H7 (cell line): ENCODE measurements at places on chromosomes 13 and 19. TPM values are rescaled to one million over a fixed set of nuclear protein-coding genes. Genes with fewer than 3 reads are reported as not detected.

The SHISA2 gene
- total RNA-seq, result 33.7 and 59.8 TPM in 2 replicates

The RNF17 gene
- not detected in 2 replicates for total RNA-seq

The RASGRP4 gene
- 1.2 and 2.1 TPM in 2 replicates for total RNA-seq

The KLC3 gene
- total RNA-seq, result 1.6 and 1.8 TPM in 2 replicates

The FCAR gene
- total RNA-seq, result not detected in 2 replicates

The ZNF541 gene
- total RNA-seq, result not detected in 2 replicates

- DNase-seq, result no peak
These were observed 157.9 kb downstream of the COL4A1 start for GRCh38 chr13:110149036-110149435.

DNA sequence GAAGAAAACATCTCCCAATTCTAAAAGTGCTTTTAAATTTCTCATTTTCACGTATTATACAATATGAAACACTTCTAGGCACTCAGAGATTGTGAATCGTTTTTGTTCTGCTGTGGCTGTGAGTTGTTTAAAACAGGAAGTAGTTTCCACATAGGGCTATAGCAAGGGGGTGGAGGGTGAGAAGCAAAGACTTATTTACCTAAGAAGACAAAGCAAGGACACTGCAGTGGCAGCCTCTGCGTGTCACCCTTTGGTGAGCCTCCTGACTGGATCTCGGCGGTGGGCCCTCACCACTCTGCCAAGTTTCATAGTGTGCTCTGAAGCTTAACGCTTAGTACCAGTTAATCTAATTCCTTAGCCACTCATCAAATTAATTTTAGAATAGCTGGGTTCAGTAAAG is 56.8 kb downstream of the TNFSF13B start:
- DNase-seq, result no peak

GRCh38 chr19:33875071-33875470 is 78.4 kb downstream of the KCTD15 start:
- DNase-seq, result no peak

DNA sequence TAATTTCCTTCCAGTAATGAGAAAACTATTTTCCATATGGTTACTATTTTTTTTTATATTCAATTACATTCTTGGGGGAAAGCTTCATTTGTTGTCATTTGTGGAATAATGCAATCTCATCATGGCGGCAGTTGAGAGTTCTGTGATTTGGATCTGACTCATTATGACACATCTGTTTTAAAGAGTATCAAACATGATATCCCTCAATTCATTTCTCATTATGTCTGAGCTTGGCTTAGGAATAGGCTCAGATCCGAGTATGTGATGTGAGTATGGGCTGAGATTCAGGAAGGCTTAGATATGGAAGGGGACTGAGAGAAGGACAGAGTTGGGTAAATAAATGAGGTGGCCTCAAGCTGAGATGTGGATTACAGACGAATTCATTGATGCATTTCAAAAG is 64.4 kb downstream of the POSTN start:
- DNase-seq, result no peak

GRCh38 chr13:77836423-77836822 is 82.2 kb downstream of the EDNRB start:
- no peak for DNase-seq

DNA sequence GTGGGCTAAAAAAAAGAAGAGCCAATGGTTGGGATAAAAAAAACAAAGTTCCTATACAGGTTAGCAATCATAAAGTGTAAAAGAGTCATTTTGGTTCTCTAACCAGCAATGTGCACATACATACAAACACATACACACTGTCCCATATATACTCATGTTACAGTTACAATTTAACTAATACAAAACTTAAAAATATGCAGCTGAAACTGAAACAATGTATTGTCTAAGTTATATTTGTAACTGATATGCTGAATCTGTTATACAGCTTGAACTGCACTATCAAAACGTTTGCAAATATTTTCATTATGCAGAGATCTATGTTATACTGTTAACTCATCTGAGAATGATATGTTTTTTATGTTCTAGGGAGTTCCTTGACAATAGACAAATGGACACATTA is 173.7 kb downstream of the KLF12 start:
- no peak for DNase-seq

DNA sequence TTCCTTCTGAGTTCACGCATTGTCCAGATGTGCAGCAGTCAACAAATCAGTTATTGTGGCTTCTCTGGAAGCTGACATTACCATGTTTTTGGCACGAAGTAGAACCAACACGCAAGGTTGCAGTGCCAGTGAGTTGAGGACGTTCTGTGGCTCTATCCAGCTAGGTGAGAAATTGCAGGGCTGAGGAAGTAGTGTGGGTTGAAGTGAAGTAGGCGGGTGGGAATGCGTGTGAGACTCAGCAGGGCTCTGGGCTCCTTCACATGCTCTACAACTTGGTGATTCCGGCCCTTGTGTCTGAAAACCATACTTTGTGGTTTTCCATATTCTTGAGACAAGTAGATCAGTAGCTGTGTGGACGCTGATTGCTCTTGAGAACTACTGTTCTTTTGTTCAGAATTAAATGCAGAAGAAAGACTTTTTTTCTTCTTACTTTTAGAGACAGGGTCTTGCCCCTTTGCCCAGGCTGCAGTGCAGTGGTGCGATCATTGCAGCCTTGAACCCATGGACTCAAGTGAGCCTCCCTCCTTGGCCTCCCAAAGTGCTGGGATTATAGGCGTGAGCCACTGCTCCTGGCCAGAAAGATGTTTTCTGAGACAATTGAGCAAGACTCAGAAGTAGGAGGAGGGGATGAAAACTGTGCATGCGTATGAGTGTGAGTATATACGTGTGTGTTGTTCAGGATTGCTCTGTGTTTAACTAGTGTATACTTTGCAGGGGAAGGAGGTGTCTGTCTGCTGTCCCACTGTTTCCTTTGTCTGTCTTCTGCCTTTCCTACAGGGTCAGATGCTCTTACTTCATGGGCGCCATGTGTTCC is 46.2 kb downstream of the GATAD2A start:
- DNase-seq, result no peak

- DNase-seq, result no peak
These were observed 15.5 kb upstream of the ZNF888 start for GRCh38 chr19:52938761-52939160.

GRCh38 chr19:14395262-14395661 is 14.0 kb downstream of the ADGRE5 start:
- no peak for DNase-seq

DNA sequence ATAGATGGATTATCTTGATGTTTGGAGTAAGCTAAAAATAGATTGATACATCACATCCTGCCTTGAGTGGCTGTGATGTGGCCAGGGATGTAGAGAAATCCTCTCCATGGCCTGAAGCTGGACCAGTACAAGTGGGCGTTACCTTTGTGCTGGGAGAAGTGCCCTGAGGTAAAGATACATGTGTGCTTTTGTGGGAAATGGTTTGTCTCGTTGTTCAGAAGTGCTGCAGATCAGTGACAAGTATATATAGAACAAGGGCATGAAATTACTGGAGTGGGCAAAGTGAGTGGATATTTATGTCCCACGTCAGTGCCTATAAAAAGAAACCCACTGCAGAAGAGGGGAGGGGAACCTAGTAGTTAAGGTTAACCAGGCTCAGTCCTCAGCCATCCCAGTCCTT is 12.2 kb upstream of the ZNF304 start:
- DNase-seq, result no peak
